ENCODE measurements at places on chromosomes 6 and 20.

- no peak for DNase-seq
Measured at GRCh38 chr6:84448331-84448730, 220.9 kb upstream of the CEP162 start.

DNA sequence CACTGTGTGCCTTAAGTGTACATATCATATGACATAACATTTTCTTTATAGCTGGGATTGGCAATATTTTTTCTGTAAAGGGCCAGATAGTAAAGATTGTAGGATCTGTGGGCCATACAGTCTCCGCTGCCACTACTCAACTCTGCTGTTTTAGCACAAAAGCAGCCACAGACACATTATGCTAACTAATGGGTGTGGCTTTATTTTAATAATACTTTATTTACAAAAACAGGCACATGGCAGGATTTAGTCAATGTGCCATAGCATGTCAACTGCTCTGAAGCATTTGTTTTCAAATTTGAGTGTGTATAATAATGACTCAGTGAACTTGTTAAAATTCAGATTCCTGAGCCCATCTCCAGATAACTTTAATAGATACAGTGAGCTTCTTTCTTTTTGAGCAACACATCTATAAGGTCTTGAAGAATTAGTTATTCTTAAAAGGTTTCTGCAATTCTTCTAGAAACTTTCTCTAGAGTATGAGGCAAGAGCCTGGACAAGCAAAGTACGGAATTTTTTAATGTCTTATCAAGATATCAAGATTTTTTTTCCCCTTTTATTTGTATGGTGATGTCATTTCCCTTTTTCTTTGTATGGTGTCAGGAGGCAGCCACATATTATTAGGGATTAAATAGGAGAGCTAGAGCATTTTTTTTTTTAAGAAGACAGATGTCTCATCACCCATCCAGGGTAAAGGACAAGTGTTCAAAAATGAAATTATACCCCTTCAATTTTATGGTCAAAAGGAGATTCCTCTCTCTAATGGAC, 518.3 kb downstream of the DHX35 start:
- no peak for DNase-seq

DNA sequence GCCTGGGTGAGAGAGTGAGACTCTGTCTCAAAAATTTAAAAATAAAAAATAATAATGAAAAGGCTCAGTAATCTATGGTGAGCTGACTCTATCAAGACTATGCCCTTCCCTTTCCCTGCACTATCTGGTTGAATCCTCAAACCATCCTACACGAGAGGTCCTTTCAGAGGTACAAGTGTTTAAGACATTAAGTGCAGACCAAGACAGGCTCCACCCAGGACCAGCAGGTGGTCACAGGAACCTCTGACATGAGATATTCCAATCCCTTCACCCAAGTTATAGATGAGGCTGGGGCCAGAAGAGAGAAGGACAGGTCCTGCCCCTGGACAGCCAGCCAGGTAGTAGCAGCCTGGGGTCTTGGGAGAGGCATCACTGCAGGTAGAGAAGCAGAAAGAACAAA, 182.6 kb downstream of the NFATC2 start:
- no peak for DNase-seq

DNA sequence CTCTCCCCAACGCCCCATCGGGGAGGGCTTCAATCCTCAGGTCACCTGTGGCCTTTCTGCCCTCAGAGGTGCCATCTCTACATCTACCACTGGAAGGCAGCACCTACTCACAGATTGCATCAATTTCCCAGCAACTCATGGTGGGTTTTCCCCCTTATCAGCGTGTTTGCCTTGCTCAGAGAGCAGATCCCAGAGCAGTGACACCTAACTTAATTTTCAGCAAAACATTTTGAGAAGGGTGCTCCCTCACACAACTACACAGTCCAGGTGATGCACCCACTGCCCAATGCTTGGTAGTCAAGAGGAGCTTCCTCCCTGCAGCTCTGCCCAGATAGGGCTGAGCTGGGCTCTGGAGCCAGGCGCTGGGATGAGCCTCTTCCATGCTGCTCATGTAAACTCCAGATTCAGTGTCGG, 48.2 kb downstream of the PLG start:
- peak; percentile 0 for DNase-seq

GRCh38 chr6:40936818-40937251, 102.2 kb downstream of the UNC5CL start:
- DNase-seq: no peak

DNA sequence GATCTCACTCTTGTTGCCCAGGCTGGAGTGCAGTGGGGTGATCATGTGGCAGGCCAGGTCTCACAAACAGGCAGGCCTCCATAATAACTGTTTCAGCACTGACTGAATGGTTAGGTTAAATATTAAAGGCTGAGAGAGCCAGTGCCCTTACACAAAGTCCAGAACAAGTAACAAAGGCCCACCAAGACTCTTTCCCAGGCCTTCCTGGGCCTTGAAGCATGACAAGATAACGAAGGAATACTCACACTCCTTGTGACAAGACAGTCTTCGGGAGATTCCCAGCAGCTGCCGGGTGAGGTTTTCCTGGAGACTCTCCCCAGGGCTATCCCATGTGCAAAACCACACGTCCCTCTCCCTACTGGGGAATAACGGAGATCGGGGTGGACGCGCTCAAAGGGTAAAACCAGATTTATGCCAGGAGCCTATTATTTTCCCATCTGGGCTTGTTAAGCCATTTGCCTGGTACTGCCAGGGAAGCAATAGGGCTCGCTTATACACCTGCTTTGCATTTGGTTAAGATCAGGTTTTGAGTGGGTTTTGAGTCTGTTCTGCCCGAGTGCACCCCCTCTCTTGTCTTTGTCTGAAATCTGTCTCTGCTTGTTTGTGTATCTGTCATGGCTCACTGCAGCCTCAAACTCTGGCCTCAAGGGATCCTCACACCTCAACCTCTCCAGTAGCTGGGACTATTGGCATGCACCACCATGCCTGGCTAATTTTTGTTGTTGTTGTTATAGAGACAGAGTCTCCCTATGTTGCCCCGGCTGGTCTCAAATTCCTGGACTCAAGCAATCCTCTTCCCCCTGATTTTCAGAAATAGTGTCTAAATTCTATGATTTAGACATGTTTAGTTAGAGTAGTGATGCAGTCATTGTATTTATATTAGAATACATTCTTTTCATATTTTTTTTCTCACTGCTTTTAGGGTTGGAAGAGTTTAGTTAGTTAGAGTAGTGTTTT, 1.4 kb upstream of the ENPP3 start:
- DNase-seq: no peak

GRCh38 chr6:33695451-33695887, 16.0 kb downstream of the UQCC2 start:
- no peak for DNase-seq

- DNase-seq: peak; percentile 69
Measured at GRCh38 chr20:4740774-4741431, 19.2 kb downstream of the PRND start.

GRCh38 chr20:34528921-34529297, 12.7 kb downstream of the DYNLRB1 start:
- no peak for DNase-seq

- DNase-seq: peak; percentile 69
Measured at GRCh38 chr6:138590796-138591709, 91.8 kb upstream of the NHSL1 start.

DNA sequence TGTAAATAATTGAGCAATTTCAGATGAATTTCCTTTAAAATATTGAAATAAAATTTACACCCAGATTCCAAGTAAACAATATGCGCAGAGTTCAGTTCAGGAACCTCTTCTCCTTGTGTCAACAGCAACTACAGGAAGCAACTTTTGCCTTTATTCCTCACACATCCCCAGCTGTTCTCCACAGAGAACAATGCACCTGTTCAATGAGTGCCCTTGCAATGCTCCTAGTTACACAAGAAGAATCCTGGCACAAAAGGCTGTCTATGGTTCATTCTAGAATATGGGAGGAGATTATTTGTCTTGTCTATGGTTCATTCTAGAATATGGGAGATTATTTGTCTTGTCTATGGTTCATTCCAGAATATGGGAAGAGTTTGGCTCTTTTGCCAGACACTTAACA, 454.9 kb downstream of the BTBD3 start:
- no peak for DNase-seq

DNA sequence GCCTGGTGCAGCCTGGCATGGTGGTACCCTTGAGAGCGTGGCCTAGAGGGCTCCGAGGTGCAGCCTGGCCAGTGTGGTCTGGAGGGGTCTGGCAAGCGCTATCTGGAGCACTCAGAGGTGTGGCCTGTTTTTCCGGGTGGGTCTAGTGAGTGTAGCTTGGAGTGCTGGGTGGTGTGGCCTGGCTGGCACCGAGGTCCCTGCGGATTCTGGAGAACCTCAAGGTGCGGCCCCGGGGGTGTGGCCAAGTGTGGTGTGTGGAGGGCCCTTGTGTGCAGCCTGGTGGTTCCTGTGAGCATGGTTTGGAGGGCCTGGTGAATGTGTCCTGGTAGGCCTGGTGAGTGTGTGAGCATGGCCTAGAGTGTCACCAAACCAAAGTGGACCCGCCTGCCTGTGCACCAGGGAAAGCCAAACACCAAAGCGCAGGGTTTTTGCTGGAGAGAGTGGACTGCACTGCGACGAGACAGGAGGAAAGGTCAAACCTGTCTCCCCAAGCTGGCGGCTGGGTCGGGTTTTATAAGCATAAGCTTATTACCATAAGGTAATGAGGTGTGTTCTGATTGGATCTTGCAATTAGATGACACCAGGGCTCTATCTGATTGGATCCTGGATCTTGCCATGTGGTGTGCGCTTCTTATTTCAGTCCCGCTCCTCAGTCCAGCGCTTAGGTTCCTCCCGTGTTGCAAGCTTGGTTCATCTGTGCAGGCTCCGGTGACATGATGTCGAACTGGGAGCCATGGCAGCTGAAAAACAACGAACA, 35.7 kb downstream of the IGF2R start:
- no peak for DNase-seq

DNA sequence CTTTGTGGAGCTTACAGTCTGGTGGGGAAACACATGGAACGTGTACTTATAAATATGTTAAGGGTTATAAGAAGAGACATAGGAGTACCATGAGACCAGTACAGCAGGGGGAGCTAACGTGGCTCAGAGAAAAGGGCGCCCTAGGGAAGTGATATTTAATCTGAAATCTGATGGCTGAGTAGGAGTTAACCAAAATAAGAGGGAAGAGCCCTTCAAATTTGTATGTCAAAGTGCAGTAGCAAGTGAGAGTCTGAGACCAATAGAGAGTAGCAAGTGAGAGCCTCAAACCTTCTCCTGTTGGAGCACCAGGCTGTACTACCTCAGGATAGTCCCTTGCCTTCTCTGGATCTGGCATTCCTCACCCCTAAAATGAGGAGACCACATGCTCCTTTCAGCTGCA, 6.1 kb upstream of the PKIG start:
- DNase-seq: peak; percentile 84

GRCh38 chr6:118080547-118080946, 173.5 kb downstream of the SLC35F1 start:
- DNase-seq: no peak

GRCh38 chr20:37901240-37901639, 1.7 kb upstream of the VSTM2L start:
- DNase-seq: no peak

DNA sequence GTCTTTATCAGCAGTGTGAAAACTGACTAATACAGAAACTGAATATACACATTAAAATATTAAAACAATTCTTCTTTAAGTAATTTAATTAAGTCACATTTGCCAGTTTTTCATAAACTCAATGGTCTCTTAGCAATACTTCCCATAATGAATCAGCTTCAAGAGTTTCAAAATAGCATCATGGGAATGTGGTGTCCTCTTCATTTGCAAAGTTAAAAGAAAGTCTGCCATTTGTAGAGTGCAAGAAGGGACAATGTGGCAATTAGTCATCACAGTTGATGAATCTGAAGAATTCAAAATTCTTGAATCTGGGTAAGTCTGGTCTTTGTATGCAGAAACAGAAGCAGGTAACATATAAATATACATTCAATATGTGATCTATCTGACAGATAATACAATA, 38.7 kb downstream of the SYNE1 start:
- DNase-seq: no peak

GRCh38 chr6:109449795-109450673, 5.5 kb downstream of the MICAL1 start:
- no peak for DNase-seq

- peak; percentile 28 for DNase-seq
Measured at GRCh38 chr6:130020073-130020906, 1.9 kb downstream of the L3MBTL3 start.

- no peak for DNase-seq
Measured at GRCh38 chr20:35027301-35027700, 65.3 kb downstream of the TRPC4AP start.

- no peak for DNase-seq
Measured at GRCh38 chr6:120604510-120604909, 729.8 kb downstream of the TBC1D32 start.

DNA sequence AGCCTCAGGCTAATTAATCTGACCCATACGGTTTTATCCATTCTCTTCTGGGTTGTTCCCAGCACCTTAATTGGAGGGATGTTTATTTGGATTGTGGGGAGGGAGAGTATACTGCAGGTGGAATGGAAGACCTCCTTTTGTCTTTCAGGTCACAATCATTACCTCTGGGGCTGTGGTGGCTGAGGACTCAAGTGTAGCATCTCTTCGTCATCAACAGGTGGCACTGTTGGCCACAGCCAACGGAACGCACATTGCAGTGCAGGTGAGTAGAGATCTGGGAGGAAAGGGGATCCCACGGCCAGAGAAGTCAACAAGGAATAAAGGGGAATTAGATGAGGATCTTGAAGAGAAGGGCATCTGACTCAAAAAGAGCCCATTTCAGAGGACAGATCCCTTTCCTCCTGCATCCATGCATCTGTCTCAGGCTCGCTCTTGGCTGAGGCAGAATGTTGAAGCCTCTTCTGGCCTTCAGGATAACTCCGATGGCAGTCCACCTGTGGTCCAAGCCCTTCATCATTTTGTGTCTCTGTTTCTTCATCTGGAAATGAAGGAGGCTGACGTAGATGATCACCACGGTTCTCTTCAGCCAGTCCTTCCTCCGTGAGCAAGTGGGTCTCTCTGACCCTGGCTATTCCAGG, 3.2 kb upstream of the DEF6 start:
- peak; percentile 24 for DNase-seq

DNA sequence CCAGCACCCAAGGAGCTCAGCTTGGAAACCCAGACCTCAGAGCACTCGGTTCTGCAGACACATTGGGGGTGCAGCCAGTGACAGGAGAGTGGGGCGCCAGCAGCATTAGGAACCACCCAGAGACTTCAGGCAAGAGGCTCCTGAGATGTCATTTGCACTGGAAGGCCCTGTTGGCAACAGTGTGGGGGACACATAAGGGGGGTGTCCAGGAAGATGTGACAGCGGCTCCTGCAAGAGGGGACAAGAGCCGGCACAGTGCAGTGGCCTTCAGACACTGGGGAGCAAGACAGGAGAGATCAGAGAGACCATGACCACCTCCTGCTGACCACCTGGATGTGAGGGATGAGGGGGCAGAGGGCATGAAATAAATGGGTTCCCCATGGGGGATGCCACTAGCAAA, 207.1 kb upstream of the SNX9 start:
- DNase-seq: no peak

GRCh38 chr6:34248198-34248726, 544 bp downstream of the SMIM29 start:
- DNase-seq: no peak
